ENCODE measurements at places on chromosomes 6 and 20. TPM values are rescaled to one million over a fixed set of nuclear protein-coding genes. Genes with fewer than 3 reads are reported as not detected.

Gene CDSN
- not detected for total RNA-seq

Gene GMNN
- total RNA-seq = 80.5 TPM

Gene TAF4
- 20.7 TPM for total RNA-seq

Gene ASIP
- total RNA-seq = not detected

Gene AIF1
- 53.8 TPM for total RNA-seq

Gene PRICKLE4
- not detected for total RNA-seq

Gene PNPLA1
- total RNA-seq = not detected

Gene CD83
- total RNA-seq = 45.6 TPM

Gene RHAG
- not detected for total RNA-seq

Gene FOXF2
- total RNA-seq = not detected

All from activated CD8-positive, alpha-beta memory T cell treated with anti-CD3 and anti-CD28 coated beads for 36 hours (primary cell).